Epithelial cell of alveolus of lung (primary cell): ENCODE measurements at places on chromosomes 6 and 20. TPM values are rescaled to one million over a fixed set of nuclear protein-coding genes. Genes with fewer than 3 reads are reported as not detected.

Gene PSMB9
- total RNA-seq = 7.8 and 43.2 TPM in 2 replicates

Gene EZR
- 20.8 and 87.5 TPM in 2 replicates for total RNA-seq

Gene MOXD1
- 16.0 and 20.6 TPM in 2 replicates for total RNA-seq

Gene UNC5CL
- total RNA-seq = 0.13 and 0.32 TPM in 2 replicates

Gene KCNB1
- under 0.01 TPM in 1 of 2 replicates, not detected in the other for total RNA-seq

Gene DBNDD2
- total RNA-seq = 2.6 and 5.6 TPM in 2 replicates

Gene ENPP1
- total RNA-seq = 3.6 and 5.2 TPM in 2 replicates

Gene TBC1D32
- total RNA-seq = 5.3 and 7.5 TPM in 2 replicates

Gene SSTR4
- not detected in 2 replicates for total RNA-seq

Gene F13A1
- 0.32 TPM in 1 of 2 replicates, not detected in the other for total RNA-seq

Gene TFAP2D
- not detected in 2 replicates for total RNA-seq

Gene IYD
- 0.08 TPM in 1 of 2 replicates, not detected in the other for total RNA-seq

Gene ZBTB46
- total RNA-seq = 3.7 TPM in 2 replicates

Gene TGM3
- total RNA-seq = not detected in 2 replicates

Gene RAB44
- 0.13 and 0.40 TPM in 2 replicates for total RNA-seq

Gene OPRL1
- 1.2 and 1.4 TPM in 2 replicates for total RNA-seq

Gene GSTA3
- total RNA-seq = not detected in 2 replicates

Gene BPIFB2
- total RNA-seq = not detected in 2 replicates

Gene PAK5
- total RNA-seq = not detected in 2 replicates

Gene MGME1
- 7.9 and 12.5 TPM in 2 replicates for total RNA-seq

Gene SASH1
- total RNA-seq = 15.4 and 17.0 TPM in 2 replicates

Gene CSE1L
- 33.1 and 94.5 TPM in 2 replicates for total RNA-seq

Gene OR2H1
- not detected in 2 replicates for total RNA-seq

Gene OGFRL1
- 11.1 and 17.8 TPM in 2 replicates for total RNA-seq

Gene GNMT
- not detected in 2 replicates for total RNA-seq

Gene CCDC170
- total RNA-seq = 0.24 and 0.26 TPM in 2 replicates

Gene TSPO2
- not detected in 2 replicates for total RNA-seq

Gene ITPA
- 43.6 and 75.8 TPM in 2 replicates for total RNA-seq

Gene SALL4
- total RNA-seq = 3.2 and 3.4 TPM in 2 replicates

Gene MMP24
- 1.8 TPM in 1 of 2 replicates, not detected in the other for total RNA-seq

Gene LPA
- not detected in 2 replicates for total RNA-seq

Gene BCLAF1
- 57.0 and 83.9 TPM in 2 replicates for total RNA-seq

Gene CCM2L
- 0.13 TPM in 1 of 2 replicates, not detected in the other for total RNA-seq

Gene FHL5
- 0.52 TPM in 1 of 2 replicates, not detected in the other for total RNA-seq

Gene TNFRSF6B
- total RNA-seq = 3.6 and 144 TPM in 2 replicates
